Bronchial epithelial cell (primary cell): ENCODE measurements at places on chromosomes 5 and 9. TPM values are rescaled to one million over a fixed set of nuclear protein-coding genes. Genes with fewer than 3 reads are reported as not detected.

RAB3C gene
- total RNA-seq = not detected in 2 replicates

SLC6A19 gene
- not detected in 2 replicates for total RNA-seq

PTPN3 gene
- total RNA-seq = 14.2 and 26.2 TPM in 2 replicates

SUSD1 gene
- total RNA-seq = 6.9 and 9.0 TPM in 2 replicates

OTP gene
- total RNA-seq = not detected in 2 replicates

HCN1 gene
- total RNA-seq = not detected in 2 replicates

GLRA1 gene
- not detected in 2 replicates for total RNA-seq

LHX3 gene
- total RNA-seq = not detected in 2 replicates

CMYA5 gene
- 0.26 and 0.77 TPM in 2 replicates for total RNA-seq

PTGES gene
- total RNA-seq = 0.90 and 11.1 TPM in 2 replicates

PIK3R1 gene
- 12.7 and 15.5 TPM in 2 replicates for total RNA-seq

C5orf52 gene
- not detected in 2 replicates for total RNA-seq

NFIB gene
- 11.6 and 11.9 TPM in 2 replicates for total RNA-seq

- DNase-seq = peak; percentile 38
Observed at GRCh38 chr9:28758341-28758740, 1185.1 kb upstream of the C9orf72 start.

GRCh38 chr5:164431634-164432304 is 926.4 kb downstream of the MAT2B start:
- no peak for DNase-seq

- DNase-seq = no peak
Observed at GRCh38 chr5:83109380-83109779, 32.0 kb downstream of the XRCC4 start.

DNA sequence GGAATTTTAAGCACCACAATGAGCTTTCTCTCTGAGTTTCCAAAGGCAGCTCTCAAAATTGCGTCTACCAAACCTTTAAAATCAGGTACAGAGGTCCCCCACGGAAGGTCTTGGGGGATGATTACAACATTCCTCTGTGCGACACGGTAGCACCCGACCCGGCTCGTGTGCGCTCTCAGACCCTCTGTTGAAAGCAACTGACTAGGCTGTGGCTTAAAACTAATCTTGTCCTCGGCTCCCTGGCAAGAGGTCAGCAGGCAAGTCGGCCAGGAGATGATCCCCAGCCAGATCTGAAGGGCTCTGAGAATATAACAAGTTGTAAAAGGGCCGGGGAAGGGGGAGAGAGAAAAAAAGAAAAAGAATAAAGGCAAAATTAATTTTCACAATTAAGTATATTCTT is 92.6 kb upstream of the LMX1B start:
- DNase-seq = no peak

GRCh38 chr5:161547406-161547737 is 847 bp upstream of the GABRB2 start:
- no peak for DNase-seq

DNA sequence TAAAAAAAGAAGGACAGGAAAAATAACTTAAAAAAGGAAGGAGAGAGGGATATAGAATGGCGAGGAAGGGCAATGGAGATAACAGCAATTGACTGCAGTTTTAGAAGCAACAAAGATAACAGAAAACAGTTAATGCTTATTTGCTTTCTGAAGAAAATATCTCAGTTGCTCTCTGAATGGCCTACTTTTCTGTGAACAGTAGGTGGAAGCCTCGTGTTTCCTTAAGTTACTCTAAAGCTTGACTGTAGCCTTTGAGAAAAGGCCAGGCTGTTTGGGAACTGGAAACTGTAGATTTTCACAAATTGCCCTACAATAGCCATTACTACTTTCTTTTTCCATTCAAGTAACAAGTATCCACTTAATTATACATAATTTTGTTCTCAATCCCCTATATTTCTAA is 404.5 kb downstream of the YTHDC2 start:
- DNase-seq = no peak

DNA sequence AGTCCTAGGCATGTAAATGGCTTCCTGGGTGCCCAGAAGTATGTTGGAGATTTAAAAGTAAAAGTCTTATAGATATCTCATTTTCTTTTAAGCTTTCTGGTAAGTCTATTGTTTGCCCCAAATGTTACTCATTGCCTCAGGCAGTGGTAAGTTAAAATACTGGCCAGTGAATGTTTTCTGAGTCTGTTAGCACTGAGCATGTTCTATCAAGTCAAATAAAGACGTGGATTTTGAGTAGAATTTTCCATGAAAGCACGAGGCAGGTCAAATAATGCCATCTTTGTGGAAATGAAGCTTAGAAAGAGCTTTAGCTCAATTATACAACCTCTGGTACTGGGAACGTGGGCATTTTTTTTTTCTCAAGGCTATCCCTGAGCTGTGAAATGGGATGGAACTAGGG is 651.3 kb upstream of the ACO1 start:
- peak; percentile 46 for DNase-seq

DNA sequence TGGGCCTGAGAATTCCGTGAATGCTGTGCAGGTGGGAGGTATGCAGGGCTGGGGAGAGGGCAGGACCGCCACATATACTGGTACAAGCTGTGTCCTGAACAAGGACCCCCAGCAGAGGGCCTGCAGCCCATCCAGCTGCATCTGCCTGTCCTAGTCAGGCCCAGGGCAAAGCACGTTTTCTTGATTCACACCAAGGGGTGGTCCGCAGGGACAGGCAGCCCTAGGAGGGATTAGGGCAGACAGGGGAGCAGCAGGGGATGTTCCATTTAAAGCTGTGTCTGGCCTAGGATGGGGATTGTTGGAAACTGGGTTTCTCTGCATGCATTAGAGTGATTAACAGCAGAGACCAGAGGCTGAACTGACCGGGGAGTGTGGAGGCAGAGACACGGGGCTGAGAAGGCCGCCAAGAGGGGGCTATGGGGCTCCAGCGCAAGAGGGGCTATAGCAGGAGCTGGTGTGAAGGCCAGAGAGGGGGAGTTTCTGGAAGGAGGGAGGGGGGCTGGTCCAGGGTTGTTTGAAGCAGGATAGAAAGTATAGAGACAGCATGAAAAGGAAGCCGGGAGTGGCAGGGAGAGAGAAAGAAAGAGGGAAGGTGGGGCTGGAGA is 2.7 kb downstream of the GRM6 start:
- DNase-seq = no peak

- DNase-seq = peak; percentile 61
Observed at GRCh38 chr9:115013998-115014397, 83.6 kb upstream of the TNFSF8 start.

DNA sequence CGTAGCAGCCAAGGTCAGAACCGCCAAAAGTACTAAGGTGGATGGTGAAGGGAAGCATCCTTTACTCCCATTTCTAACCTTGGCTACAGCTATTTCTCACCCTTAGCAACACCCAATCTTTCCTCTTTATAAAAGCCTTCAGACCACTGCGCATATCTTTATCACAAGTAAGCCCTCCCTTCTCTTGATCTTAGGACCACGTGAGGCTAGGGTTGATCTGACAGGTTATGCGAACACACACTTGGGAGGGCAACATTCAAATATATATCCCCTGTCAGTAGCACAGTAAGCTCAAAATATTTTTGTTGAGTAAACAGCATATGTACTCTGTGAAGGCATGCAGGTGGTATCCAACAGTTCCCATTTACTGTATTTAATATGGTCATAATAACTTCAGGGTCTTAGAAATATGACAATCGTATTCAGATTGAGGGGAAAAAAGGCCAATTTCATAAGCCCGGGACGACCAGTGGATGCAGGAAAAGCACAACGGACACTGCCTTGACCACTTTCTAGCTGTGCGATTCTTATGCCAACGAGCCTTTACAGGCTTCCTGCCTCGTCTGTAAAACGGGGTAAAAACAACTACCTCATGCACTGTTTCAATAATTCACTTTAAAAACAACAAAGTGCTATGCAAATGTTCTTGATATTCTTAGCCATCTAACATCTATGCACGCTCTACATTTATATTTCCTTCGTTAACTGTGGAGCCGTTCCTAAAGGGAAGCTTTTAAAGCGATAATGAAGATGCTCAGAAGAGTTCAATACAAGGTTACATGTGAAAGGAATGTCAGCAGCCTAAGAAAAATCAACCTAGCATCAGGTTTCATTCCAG is 1.3 kb downstream of the ARSB start:
- DNase-seq = peak; percentile 26

DNA sequence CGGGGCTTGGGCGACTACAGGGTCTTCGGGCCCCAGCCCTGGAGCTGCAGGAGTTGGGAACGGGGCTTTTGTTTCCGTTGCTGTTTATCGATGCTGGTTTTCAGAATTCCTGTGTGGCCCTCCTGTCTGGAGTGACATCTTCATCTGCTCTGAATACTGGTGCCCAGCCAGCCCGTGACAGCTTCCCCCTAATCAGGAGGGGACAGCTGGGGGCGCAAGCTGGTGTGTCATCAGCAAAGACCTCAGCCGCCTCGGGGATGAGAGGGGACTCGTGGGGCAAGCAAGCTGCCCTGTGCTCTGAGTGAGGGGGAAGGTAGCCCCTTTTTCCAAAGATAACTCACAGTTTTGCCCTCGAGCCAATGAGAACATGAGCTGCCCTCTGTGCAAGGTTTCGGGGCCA is 110.7 kb downstream of the RXRA start:
- DNase-seq = no peak

DNA sequence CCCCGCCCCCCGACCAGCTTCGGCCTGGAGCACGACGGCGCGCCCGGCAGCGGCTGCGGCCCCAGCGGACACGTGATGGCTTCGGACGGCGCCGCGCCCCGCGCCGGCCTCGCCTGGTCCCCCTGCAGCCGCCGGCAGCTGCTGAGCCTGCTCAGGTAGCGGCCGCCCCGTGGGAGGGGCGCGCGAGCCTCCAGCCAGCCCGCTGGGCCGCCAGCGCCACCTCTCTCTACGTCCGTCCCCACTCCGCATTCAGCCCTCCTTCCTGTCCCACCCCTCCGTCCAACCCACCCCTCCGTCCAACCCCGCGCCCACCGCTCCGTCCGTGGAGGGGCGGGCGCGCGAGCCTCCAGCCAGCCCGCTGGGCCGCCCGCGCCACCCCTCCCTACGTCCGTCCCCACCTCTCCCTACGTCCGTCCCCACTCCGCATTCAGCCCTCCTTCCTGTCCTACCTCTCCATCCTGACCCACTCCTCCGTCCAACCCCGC is 6.5 kb downstream of the ADAMTS13 start:
- DNase-seq = no peak

DNA sequence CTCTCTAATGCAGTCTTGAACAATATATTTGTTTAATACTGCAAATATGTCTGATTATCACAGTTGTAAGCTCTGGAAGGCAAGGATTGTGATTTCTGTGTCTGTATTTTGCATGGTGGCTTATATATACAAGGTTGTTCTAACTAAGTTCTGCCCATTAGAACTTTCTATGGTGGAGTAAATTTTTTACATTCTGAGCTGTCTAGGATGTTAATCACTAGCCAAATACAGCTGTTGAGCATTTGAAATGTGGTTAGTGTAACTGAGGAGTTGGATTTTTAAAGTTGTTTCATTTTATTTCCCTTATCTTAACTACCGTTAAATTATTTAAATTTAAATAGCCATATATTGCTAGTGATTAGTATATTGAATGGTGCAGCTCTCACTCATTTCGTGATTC is 64.3 kb upstream of the DMRTA1 start:
- no peak for DNase-seq

DNA sequence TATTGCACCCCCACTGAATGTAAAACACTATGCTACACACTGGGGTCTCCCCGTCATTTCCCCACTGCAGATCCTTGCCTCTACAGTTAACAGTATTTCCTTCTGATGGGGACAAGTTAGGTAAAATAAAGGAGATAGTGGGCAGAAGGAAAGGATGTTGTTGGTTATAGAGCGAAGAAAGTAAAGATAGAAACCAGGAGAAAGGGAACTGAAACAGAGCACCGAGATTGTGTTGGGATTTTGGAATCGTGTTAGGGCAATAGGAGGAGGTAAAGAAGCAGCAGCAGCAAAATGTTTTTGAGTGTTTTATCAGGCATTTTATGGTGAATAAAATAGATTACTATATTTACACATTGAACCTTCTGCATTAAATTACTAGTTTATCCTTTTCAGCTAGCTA is 60.0 kb downstream of the PAM start:
- no peak for DNase-seq

DNA sequence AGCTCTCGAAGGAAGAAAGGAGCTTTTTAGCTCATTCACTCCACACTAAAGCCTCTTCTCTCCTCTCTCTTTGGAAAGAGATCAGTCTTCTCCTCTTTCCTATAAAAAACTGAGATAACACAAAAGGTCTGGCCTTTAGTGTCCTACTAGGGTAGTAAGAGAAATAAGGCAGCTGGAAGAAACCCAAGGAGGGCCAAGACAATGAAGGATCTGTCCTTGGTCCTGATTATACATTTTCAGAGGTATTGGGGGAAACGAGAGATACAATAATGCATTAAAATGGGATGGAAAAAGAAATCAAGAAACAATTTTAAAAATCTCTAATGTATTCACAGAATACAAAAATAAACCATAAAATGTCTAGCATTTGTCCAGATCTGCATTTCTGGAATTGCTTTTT is 184.0 kb downstream of the SLF1 start:
- no peak for DNase-seq

DNA sequence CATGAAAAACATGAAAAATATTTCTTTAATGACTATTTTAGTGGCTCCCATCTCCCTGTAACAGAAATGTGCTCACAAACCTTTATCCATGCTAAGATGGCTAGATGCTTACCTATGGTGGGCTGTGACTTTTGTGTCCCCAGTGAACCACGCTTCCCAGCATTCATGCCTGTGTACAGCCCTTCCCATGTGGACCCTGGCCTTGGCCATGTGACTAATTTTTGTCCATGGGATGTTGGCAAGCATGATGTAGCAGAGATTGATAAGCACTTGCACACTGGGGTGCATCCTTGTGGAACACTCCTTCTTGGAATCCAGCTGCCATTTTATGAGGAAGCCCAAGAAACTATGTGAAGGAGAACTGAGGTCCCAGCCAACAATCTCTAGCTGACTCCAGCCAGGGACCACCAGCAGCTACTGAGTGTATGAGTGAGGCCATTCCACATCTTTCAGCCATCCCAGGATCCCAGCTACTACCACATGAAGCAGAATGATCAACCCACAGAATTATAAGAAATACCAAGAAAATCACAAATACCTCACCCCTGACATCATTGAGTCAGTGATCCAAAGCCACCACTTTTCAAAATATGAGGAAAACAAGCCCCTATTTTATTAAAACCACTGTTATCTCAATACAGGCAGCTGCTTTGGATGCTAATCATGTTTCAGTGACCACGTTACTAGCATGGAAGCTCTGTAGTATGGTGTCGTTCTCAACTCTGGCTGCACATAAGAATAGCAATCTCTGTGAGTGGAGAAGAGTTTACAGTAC is 16.1 kb upstream of the RAI14 start:
- no peak for DNase-seq

GRCh38 chr5:1401536-1402138 is 43.6 kb downstream of the SLC6A3 start:
- no peak for DNase-seq
